Skeletal muscle cell (primary cell): ENCODE measurements at places on chromosomes 4 and X.

DNA sequence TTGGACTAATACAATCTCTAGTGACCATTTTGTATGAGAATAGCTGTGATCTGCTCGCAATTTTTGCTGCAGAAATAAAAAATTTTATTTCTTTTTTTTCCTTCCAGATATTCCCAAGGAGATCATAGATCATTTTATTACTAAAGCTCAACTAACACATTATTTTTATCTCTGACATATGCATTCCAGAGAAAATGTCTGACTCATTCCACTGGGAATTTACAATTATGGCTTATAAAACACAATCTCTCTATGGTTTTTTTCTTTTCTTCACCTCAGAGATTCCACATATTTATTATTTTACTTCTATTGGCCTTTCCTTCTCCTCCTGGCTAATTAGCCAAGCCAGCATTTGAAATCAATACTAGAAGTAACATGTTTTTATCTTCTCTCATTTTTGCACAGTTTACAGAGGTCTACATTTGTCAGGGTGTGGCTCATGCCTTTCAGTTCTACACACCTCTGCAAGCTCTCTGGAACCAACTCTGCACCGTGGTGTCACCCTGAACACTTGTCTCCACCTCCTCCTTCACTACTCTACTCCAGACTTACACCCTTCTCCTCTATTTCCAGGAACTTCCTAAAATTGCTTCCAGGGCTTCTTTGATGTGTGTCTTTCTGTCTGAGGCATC is 59.8 kb upstream of the GPM6A start:
- no peak for DNase-seq

- no peak for DNase-seq
Measured at GRCh38 chrX:66912417-66912816, 273.5 kb upstream of the EDA2R start.

DNA sequence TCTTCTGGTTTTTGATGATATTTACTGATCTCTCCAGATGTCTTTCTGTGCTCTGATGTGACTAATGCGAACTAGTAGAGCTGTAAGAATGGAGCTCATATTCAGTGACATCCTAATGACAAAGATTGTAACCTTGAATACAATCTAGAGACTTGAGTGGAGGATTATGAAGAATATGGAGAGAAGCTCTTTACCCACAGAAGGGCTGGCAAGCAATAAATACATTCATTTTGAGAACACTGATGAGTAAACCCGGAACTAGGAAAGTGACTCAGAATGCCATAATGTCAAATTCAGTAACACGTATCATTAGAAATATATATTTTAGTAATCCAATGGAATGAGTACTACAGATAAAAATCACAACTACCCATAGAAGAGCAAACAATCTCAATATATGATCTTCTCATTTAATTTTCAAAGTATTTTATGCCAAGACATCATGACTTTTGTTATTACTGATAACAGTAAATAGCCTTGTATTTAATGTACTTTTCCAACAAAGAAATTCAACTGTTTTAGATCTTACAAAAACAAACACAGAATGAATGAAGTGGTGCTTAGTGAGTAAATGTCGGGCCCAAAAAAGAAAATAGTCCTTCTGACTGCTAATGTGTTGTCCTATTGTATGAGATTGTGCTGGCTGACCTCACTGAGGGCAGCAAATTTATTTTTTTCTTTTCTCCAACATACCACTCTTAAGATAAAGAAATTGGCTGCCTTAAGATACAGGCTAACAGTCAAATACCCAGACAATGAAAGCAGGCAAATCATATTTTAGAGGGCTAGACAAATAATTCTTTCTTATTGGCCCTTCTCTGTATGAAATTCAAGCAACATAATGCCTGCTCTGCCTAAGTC is 49.2 kb upstream of the HDAC8 start:
- no peak for DNase-seq

GRCh38 chr4:77073106-77073809 is 2.5 kb downstream of the CCNI start:
- DNase-seq, result no peak

DNA sequence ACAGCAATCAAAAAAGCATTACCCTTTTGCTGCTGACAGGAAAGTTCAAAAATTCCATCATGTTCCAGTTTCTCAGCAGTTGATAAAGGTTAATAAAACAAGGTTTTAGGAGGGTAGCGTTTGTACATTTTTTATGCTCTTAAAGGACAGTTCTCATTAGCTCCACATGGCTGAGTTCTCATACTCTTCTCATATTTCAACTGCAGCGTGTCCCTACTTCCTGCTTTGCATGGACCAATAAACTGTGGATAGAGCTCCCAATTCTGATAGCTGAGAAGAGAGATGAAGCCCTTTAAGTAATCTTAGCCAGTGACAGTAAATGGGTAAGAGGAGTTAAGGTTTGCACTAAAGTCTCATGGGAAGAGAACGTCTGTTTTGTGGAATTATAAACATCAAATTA is 53.5 kb downstream of the SPANXA2 start:
- peak; percentile 0 for DNase-seq

DNA sequence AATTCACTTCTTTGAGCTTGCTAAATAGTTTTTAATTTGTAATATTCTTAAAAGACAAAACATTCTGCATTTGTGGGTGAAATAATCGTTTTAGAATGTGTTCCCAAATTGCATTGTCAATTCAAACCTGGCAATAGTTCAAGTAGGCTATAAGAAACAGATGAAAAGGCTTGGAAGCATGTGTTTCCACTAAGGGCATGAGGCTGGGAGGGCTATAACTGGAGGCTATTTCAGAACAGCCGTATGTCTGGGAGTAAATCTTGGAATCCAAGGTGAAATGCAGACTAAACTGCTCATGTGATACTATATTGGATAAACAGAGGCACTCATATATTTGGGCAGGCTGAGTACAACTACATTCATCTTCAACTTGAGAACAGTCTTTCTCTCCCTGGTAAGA is 117.4 kb upstream of the GRPR start:
- DNase-seq, result no peak

DNA sequence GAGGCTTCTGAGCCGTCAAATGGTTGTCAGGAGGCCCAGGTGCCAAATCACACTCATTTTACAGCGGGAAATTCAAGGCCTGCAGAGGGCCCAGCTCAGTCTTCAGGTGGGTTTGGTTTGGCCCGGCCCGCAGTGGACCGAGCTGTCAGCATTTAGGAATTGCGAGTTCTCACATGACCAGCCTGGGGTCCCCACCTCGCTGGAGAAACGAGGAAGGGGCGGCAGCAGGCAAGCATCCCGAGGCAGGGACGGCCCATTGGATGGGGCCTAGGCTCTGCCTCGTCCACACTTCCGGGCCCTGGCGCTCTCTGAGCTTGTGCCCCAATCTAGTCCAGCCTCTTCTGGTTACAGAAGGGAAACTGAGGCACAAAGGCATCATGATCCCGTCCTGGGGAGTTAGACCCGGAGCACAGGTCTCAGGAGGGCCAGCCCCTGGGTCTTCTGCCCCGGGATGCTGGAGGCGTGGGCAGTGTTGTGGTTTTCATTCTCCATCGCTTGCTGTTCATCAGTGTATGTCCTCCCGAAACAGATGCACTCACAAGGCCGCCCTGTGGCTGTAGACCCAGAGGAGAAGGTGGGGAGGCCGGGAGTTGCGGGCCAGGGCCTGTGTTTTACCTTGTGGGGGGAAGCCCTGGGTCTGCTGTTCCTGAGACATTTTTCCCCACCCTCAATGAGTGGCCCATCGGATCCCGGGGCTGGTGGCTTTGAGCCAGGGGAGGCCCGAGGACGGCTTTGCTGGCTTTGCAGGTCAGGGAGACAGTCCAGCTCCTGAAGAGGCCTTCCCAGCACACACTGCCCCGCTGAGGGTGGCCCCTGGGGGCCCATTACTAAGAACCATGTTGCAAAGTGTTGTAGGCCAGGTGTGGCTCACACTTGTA is 8.9 kb downstream of the PSAPL1 start:
- DNase-seq, result no peak

- peak; percentile 85 for DNase-seq
Measured at GRCh38 chrX:107674480-107675364, 46.4 kb downstream of the PRPS1 start.

GRCh38 chrX:147803948-147804347 is 107.8 kb upstream of the FMR1 start:
- DNase-seq, result no peak
